ENCODE measurements at places on chromosomes 5 and 9.
A peak's percentile ranks its signal among the peaks of the same experiment; 100 is the strongest.

GRCh38 chr5:163908253-163908652 lies 402.8 kb downstream of the MAT2B start:
- no peak for DNase-seq

GRCh38 chr5:179241764-179242370 lies 103.4 kb downstream of the ADAMTS2 start:
- no peak for DNase-seq

DNA sequence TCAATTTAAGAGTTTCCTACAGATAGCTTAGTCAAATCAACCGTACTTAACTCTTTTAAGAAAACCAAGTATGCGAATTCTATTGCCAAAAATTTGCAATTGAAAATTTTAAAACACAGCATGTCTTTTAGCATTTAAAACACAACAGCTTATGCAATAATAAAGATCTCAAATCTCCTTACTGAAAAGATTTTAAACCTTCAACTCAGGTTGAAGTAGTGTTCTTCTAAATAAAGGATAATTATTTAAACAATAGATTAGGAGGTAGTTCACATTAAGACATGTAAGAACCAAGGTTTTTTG lies 5.5 kb downstream of the NR3C1 start:
- DNase-seq: no peak

GRCh38 chr9:27749838-27750237 lies 176.6 kb upstream of the C9orf72 start:
- no peak for DNase-seq

- no peak for DNase-seq
Observed at GRCh38 chr5:103455796-103456195, 106.8 kb downstream of the NUDT12 start.

GRCh38 chr9:122498883-122499288 lies 11.7 kb upstream of the OR1J2 start:
- DNase-seq: peak; percentile 74

- no peak for DNase-seq
Observed at GRCh38 chr5:114416254-114416653, 54.4 kb downstream of the KCNN2 start.

Measured in EL (cell line).